ENCODE measurements at places on chromosomes 16 and 17. TPM values are rescaled to one million over a fixed set of nuclear protein-coding genes. Genes with fewer than 3 reads are reported as not detected.

Gene OR4D1
- total RNA-seq: not detected

Gene TBC1D3E
- total RNA-seq: not detected

Gene COL1A1
- total RNA-seq: 11.3 TPM

Gene NPIPB13
- under 0.01 TPM for total RNA-seq

Gene PMP22
- total RNA-seq: under 0.01 TPM

Gene HAP1
- 5.1 TPM for total RNA-seq

Gene GHDC
- total RNA-seq: 11.4 TPM

Gene NTN1
- under 0.01 TPM for total RNA-seq

Gene NLE1
- 20.8 TPM for total RNA-seq

Gene PRSS36
- 0.85 TPM for total RNA-seq

Gene SAMD14
- 0.28 TPM for total RNA-seq

Gene ZNF319
- total RNA-seq: 19.5 TPM

Gene HP
- total RNA-seq: not detected

Gene HNF1B
- not detected for total RNA-seq

Gene GAST
- not detected for total RNA-seq

Gene KCNJ18
- total RNA-seq: not detected

Gene PDIA2
- not detected for total RNA-seq

Gene PMFBP1
- 0.68 TPM for total RNA-seq

Gene ASPHD1
- total RNA-seq: 1.6 TPM

Gene SLC52A1
- total RNA-seq: 0.50 TPM

Gene CFAP97D1
- 0.07 TPM for total RNA-seq

Gene ABI3
- 0.14 TPM for total RNA-seq

Gene TNFRSF17
- total RNA-seq: not detected

Gene CMC2
- 40.7 TPM for total RNA-seq

Gene SHCBP1
- total RNA-seq: 0.34 TPM

Gene FSCN2
- total RNA-seq: 0.34 TPM

Gene KRT16
- total RNA-seq: 3,653 TPM

Gene WIPI1
- total RNA-seq: 51.3 TPM

Gene WDR45B
- total RNA-seq: 84.5 TPM

Gene XYLT1
- total RNA-seq: 2.4 TPM

Gene C17orf50
- not detected for total RNA-seq

Gene DNAH3
- total RNA-seq: 0.50 TPM

Gene SCN4A
- total RNA-seq: 0.68 TPM

Gene CES3
- 1.4 TPM for total RNA-seq

Gene MILR1
- total RNA-seq: 0.68 TPM

Gene KRT31
- total RNA-seq: 0.34 TPM

Gene ZACN
- not detected for total RNA-seq

Gene CDK5R1
- total RNA-seq: 7.2 TPM

Gene PYY
- total RNA-seq: 0.68 TPM

Gene B4GALNT2
- 11.5 TPM for total RNA-seq

Gene TBX2
- total RNA-seq: not detected

Gene GP1BA
- not detected for total RNA-seq

Gene KRTAP17-1
- not detected for total RNA-seq

Gene CLDN9
- under 0.01 TPM for total RNA-seq

Gene KRTAP2-2
- not detected for total RNA-seq

Gene HEATR9
- total RNA-seq: not detected

Gene NPIPA7
- total RNA-seq: 0.85 TPM
